Stimulated activated CD8-positive, alpha-beta memory T cell treated with anti-CD3 and anti-CD28 coated beads, Interleukin-7, amount 100 ng/mL, for 48 hours (primary cell): ENCODE measurements at places on chromosomes 13 and 19.
A peak's percentile ranks its signal among the peaks of the same experiment; 100 is the strongest.

DNA sequence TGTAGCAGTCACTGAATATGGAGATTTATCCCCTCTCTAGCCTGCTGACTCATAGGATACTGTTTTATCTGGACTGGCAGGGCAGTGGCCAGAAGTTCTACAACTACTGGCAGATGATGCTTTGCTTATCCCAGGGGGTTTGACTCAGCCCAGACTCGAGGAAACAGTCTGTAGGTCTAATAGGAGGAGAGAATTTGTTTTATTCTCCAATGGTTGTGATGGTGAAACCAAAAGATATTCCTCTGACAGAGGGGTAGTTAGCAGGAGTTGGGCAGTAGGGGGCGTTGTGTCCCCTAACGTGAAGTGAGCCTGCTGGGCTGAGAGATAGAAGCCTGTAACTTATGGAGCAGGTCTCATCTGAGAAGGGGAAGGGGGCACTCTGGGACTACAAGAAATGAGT lies 74.9 kb downstream of the WTIP start:
- no peak for DNase-seq

GRCh38 chr19:5308451-5309437 lies 31.9 kb downstream of the PTPRS start:
- no peak for DNase-seq

- DNase-seq, result no peak
Observed at GRCh38 chr13:83618966-83619365, 263.3 kb downstream of the SLITRK1 start.

- no peak for DNase-seq
Observed at GRCh38 chr13:48542581-48543341, 9.9 kb upstream of the RCBTB2 start.

DNA sequence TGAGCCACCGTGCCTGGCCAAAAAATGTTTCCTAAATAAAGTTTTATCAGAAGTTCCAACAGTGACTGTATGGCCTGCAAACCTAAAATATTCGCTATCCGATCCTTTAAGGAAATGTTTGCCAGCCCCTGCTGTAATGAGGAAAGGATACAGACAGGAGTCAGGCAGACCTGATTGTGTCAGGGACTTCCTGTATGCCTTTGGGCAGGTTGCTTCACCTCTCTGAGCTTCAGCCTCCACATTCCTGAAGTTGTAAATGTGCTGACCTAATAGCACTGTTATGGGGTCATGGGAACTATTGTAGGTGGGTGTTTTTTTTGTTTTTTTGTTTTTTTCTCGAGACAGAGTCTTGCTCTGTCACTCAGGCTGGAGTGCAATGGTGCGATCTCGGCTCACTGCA lies 6.2 kb downstream of the ABHD8 start:
- DNase-seq, result no peak

GRCh38 chr19:46101293-46101692 lies 23.2 kb downstream of the IGFL3 start:
- no peak for DNase-seq

GRCh38 chr13:28575200-28575599 lies 80.3 kb upstream of the FLT1 start:
- no peak for DNase-seq

DNA sequence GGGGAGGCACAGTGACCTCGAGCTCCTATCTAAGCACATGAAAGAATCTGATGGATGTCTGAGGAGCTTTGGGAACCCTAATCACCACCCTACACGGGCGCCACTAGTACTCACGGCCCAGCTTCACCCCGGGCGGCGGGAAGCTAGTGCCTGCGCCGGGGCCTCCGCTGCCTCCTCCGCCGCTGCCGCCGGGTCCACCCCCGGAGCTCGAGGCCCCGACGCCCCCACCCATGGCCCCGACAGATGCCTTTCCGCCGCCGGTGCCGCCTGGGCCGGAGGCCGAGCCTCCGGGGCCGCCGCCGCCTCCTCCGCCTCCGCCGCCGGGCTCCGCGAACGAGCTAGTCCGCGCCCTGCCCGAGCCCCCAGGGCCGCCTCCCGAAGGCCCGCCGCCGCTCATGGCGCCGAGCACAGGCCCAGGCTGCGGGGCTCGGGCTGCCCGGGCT lies 312 bp downstream of the GSK3A start:
- DNase-seq, result no peak

DNA sequence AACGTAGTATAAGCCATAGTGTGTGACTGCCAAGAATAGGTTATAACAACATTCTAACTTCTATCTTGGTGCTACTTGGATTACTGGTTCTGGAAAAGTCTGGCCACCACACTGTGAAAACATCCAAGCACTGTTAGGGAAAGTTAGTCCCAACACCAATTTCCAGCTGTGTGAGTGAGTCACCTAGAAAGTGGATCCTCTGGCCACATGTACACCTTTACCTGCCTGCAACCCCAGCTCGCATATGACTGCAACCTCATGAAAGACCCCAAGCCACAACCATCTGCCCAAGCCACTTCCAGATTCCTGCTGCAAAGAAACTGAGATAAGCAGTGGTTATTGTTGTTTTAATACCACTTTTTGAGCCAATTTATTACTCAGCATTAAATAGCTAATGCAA lies 404.5 kb downstream of the KCTD12 start:
- DNase-seq, result no peak

DNA sequence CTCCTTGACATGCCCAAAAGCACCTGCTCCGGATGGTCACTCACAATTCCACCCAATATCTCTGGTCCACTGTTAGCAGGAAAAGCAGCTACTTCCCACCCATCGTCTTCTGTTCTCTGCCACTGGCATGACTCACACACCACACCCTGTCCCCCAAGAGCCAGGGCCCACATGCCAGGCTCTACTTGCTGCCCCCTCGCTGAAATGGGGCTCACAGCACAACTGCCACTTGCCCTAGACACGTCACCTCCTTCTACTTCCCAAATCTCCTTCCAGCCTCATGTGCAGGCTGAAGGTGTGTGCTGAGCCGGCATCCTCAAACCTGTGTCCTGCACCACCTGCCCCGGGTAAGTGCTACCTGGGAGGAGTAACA lies 65.0 kb downstream of the TBC1D4 start:
- DNase-seq, result no peak

GRCh38 chr19:35213663-35214632 lies 14.6 kb downstream of the FAM187B start:
- DNase-seq, result peak; percentile 75

- DNase-seq, result no peak
Observed at GRCh38 chr19:39518458-39518857, 3.5 kb downstream of the SELENOV start.

DNA sequence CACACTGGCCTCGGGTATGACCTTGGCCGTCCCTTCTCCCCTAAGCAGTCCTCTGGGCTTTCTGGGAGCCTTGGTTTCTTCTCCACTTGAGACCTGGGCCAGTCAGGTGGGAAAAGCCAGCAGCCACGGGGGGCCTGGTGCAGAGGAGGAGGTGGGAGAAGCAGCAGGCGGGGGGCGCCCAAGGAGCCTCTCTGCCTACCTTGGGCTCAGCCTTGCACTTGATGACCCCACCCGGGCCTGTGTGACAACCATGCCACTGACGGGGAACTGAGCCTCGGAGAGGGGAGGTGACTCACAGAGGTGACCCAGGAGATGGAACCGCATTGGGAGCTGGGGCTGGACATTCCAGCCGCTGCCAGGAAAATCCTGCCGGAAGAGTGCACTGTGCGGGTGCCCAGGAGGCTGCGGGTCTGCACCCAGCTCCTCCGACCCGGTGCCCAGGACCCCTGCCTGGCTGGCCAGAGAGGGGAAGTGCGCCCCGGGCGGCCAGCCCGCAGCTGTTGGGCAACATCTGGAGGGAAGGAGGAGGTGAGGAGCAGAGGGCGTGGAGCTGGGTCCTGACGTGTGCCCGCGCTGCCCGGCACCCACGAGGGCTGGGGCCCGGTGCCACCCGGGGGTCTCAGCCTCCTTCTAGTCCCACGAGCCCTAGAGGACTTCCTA lies 23.4 kb upstream of the SLC7A10 start:
- DNase-seq, result no peak

DNA sequence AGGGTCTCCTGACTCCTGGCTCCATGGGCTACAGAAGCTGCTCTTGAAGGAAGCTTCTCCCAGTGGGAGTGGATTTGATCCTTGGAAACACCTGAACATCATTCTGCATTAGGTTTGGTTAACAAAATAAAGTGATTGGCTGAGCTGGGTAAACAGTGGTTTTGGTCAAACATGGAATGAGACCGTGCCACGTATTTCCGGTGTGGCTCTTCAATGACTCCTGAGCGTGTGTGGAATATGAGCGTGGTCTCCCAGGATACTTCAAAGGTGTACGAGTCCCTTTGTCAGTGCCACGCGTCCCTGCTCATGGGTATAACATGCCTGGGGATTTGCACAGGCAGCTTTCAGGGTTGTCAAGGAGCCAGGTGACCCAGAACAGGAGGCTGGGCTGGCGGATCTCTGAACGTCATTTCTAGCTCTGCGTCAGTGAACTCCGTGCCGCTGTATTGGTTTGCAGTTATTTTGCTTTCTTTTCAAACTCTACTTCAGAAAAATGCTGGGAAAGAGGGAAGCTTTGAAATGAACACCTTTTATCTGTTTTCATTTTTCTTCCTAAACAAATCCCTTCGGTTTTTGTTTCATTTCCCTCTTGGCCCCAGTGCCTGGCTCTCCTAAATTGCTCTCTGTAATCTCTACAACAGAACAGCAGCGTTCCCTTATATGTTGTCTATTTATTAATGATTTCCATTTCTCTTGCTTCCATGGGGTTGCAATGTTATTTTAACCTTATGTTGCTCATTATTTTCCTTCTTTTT lies 26.3 kb upstream of the GJB6 start:
- no peak for DNase-seq
